T-cell (primary cell): ENCODE measurements at places on chromosomes 7 and 10.

- no peak for DNase-seq
These were observed 571.0 kb downstream of the ARL4A start for GRCh38 chr7:13258386-13258785.

GRCh38 chr7:100080907-100081534 is 502 bp downstream of the ZNF3 start:
- no peak for DNase-seq

DNA sequence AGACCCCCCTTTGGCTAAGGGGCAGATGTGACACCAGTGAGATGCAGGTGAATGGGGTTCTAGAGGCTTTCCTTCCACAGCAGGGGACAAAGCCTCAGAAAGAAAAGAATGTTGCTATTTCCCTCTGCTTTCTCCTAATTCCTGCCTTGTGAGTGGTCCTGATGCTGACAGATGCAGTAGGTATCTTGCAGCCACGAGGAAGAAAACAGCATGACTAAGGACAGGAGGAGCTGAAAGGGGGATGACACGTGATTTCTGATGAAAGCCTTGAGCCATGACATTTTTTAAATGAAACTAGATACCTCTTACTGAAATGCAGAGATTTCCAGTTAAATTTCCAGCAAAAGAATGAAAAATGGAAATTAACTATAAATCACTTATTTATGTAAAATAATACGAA is 92.4 kb downstream of the C1GALT1 start:
- DNase-seq, result no peak

DNA sequence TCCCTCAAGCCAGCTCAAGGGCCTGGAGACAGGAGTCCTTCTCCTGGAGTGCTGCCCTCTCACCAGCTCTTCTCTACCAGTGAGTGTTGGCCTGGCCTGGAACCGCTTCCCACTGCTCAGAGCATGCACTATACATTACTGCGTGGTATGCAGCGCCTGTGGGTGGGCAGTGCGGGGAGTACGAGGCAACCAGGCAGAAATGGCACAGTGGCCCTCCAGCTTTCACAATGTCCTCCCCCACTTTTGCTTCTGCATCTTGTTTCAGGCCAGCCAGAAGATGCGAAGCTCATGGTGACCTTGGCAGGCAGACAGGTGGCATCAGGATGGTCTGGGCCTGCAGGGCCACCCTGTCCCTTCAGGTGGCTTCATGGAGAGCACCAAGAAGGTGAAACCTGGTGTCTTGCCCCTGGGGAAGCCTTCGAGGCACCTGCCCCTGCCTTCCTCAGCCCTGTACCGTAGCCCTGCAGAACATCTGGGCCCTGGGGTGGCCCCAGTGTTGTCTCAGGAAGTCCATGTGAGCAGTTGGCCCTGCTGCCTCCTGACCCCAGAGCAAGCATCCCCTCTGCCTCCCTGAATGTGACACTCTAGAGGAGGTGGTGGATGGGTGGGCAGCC is 35.8 kb downstream of the RASGEF1A start:
- DNase-seq, result peak; percentile 3

DNA sequence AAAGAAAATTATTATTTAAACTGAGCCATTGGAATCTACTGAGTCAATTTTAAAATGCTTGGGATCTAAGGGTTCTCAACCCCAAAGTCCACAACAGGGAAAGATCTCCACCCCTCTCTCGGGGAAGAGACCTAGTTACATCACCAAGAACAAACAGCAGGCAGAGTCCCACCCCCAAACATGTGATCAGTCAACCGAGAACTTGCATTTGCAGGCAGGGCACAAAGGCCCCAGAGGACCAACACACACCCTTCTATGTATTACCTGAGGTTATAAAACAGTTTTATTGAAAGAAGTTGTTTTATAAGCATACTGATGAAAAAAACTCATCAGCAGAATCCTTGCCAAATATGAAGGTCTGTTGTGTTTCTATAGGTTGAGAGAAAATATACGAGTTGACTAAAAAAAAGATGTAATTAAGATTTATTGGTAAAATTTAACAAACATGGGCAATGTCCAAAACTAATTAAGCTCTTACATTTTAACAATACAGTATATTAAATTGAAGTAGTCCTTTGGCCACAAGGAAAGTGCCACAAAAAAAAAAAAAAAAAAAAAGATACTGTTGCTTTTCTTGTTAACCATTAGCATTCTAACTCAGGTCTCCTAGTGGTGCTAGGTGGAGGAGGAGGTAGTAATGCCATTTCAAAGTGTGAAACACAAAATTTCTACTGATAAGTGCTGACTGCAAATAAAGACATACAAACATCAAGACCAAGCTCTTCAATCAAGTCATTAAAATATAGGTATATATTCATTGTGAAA is 975 bp upstream of the USP54 start:
- no peak for DNase-seq

- DNase-seq, result no peak
These were observed 58.3 kb downstream of the VIPR2 start for GRCh38 chr7:159086301-159086925.

DNA sequence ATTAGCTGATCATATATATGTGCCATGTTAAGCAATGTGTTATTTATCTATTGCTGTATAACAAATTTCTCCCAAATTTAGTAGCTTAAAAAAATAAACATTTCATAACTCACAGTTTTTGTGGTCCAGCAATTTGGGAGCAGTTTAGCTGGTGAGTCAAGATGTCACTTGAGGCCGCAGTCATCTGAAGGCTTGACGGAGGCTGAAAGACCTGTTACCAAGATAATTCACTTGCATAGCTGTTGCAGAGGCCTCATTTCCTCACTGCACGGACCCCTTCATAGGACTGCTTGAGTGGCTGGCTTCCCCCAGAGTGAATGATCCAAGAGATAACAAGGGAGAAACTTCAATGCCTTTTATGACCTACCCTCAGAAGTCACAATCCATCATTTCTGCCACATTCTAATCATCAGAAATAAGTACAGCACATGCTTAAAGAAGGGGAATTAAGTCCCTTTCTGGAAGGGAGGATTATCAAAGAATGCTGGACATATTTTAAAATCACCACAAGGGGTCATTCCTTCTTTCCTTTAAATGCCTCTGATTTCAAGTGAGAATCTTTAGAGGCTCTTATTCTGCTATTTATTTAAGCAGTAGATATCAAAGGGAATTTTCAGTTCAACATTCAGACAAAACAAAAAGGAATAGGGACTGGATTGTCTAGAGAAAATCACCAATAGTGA is 10.5 kb upstream of the SRPK2 start:
- DNase-seq, result no peak

- DNase-seq, result no peak
These were observed 11.9 kb upstream of the HOXA13 start for GRCh38 chr7:27211764-27212204.

GRCh38 chr10:48759113-48759901 is 74.6 kb downstream of the WDFY4 start:
- DNase-seq, result no peak

- DNase-seq, result no peak
These were observed 105.5 kb downstream of the KCNMA1 start for GRCh38 chr10:77532068-77532467.

GRCh38 chr7:1735262-1735661 is 65.2 kb downstream of the ELFN1 start:
- no peak for DNase-seq

DNA sequence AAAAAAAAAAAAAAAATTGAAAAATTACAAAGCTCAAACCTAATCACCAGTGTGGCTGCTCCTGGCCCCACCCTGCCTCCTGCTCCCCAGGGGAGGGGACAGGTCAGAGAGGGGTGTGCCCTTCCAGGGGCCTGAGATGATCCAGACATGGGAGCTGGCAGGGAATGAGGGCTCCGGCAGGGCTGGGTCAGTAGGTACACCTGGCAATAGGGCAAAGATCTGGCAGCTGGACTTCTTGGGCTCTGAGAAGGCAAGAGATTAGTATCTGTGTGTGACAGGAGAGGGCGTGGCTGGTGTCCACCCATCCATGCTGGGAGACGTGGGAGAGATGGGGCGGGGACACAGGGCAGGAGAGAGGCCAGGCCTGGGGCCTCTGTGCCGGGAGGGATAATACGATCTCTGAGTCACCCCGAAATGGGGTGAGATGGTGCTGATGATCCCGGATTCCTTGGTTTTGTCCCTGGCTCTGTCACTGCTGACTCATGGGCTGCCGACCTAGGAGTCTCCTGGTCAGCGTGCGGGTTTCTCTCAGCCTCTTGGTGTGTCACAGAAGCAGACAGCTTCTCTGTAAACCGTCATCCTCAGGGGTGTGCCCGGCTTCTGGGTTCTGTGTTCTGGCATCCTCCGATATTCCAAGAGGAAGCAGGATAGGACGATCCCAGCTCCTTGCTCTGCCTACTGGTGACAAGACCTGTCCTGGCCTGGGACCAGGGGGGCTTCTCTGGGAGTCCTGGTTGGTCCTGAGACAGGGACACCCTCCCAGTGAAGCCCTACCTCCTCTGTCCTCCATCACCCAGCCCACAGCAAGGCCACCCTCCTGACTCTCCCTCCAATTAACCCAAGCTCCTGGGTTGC is 8.2 kb upstream of the CLDN4 start:
- no peak for DNase-seq

GRCh38 chr10:534047-534566 is 155.4 kb downstream of the DIP2C start:
- no peak for DNase-seq
